ENCODE measurements at places on chromosomes 2 and 18.

DNA sequence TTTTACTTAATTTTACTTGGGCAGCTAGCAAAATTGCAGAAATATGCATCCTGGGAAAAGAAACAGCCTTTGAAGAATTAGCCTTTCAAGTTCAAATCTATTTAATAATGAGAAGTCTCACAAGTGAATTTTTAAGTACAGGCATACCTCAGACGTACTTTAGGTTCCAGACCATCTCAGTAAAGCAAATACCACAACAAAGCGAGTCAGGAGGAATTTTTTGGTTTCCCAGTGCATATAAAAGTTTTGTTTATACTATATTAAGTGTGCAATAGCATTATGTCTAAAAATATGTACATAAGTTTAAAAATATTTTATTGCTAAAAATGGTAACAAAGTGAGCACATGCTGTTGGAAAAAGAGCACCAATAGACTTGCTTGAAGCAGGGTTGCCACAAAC lies 50.8 kb upstream of the TWSG1 start:
- DNase-seq: no peak

- DNase-seq: peak; percentile 4
These were observed 9.5 kb upstream of the NAT8 start for GRCh38 chr2:73651591-73652230.

DNA sequence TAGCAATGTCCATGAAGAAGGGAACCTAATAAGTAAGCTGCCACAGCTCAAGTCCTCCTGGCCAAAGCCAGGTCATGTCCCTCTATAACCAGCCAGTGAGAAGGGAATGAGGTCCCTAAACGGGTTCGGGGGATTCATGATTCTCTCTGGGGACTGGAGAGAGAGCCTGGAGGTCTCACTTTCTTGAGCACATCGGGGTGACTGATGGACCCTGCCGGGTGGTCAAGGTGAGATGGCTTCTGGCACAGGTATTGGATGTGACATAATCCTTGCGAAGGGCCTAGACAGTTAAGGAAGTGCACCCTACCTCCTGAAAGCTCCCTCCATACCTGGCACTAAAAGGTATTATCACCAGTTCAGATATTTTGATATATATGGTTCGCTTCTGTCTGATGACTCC lies 45.7 kb downstream of the HRH4 start:
- DNase-seq: no peak

GRCh38 chr2:111204706-111205105 lies 84.0 kb downstream of the BCL2L11 start:
- DNase-seq: no peak
